Frontal cortex (tissue), 4 donors: ENCODE measurements at places on chromosomes 5 and 9.

GRCh38 chr9:126842220-126842842 lies 18.1 kb upstream of the ZBTB34 start:
- no peak for DNase-seq

GRCh38 chr9:24245988-24246387 lies 299.7 kb downstream of the IZUMO3 start:
- DNase-seq = no peak

GRCh38 chr5:63553073-63553472 lies 409.2 kb downstream of the HTR1A start:
- DNase-seq = no peak

GRCh38 chr5:104431981-104432380 lies 869.4 kb upstream of the NUDT12 start:
- DNase-seq = no peak

GRCh38 chr9:26684029-26684428 lies 208.6 kb downstream of the CAAP1 start:
- no peak for DNase-seq

DNA sequence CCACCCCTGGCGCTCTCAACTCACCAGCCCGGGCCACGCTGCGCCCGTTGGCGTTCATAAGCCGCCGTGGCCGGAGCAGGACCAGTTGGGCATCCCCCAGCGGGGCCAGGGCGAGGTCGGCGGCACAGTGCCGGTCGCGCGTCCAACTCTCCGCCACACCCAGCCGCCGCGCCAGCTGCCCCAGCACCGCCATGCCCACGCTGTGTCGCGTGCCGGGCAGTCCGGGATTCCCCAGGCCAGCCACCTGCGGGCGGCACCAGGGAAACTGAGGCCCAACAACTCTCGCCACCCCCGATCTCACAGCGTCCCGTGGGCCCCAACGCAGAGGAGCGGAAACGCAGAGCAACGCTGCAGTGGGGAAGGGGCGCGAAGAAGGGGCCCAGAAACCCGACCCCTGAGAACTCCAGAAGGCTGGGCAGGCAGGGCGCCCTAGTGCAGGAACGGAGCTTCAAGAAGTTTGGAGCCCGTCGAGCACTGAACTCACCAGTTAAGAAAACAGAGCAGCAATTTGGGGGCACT lies 453 bp downstream of the PTRH1 start:
- peak; percentile 49 for DNase-seq

- no peak for DNase-seq
Observed at GRCh38 chr9:110025551-110026170, 182.3 kb downstream of the C9orf152 start.

GRCh38 chr5:170408877-170409660 lies 19.9 kb upstream of the KCNMB1 start:
- no peak for DNase-seq
